ENCODE measurements at places on chromosomes 3 and 15.

DNA sequence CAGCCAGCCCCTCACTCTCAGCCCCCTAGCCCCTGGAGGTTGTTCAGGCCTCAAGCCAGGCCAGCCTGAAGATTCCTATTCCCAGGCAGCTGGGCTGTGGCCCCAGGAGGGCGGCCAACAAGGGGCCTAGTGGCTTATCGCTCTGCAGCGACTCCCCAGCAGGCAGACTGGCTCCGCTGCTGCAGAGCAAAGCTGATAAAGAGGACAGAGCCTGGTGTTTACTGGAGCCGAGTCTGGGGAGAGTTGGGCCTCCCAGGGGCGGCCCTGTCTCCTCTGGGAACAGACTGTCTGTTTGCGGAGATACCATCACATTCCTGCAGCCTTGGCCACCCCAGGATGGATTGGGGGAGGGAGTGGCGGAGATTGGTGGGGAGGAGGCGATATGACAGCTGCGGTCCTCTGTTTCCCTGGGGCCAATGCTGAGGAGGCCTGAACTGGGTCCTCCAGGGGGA, 22.4 kb upstream of the SMAD6 start:
- no peak for DNase-seq

DNA sequence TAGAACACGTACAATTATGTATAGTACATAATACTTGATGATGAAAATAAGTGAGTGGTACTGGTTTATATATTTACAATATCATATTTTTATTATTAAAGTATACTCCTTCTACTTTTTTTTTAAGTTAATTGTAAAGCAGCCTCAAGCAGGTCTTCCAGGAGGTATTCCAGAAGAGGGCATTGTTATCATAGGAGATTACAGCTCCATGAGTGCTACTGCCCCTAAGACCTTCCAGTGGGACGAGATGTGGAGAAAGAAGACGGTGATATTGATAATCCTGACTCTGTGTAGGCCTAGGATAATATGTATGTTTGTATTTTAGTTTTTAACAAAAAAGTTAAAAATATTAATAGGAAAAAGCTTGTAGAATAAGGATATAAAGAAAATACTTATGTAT, 40.3 kb upstream of the SCN5A start:
- no peak for DNase-seq

DNA sequence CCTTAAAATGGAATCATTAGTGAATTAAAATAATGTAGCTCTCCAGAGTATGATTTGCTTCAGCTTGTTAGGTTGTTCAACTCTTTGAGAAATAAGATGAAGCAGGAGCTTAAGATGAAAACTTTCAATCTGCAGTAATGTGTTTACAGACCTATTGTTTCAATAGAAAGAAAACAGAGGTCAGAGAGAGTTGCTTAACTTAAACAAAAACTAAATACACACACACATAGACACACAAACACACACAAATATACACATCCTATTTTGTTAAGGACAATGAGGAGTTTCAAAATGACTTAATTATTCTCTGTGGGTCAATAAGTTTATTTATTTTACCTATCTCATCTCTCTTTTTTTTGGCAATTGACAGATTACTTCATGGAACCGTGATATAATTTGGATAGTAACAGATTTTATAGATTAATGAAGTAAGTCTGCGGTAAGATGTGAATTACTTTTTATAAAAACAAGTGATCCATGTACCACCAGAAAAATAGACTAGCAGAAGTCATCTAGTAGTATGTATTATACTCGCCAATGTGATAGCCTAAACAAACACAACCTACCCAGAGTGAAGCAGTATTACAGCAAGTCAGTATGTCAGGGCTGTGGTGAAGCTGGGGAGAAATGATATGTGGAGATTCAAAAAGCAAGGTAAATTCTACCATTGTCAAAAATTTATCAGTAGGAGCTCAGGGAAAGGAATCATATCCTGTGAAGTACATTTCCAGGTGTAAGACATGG, 76.7 kb upstream of the DCBLD2 start:
- no peak for DNase-seq

- no peak for DNase-seq
These were observed 11.0 kb downstream of the STARD5 start for GRCh38 chr15:81312790-81313543.

GRCh38 chr15:99486371-99487336, 79.1 kb upstream of the MEF2A start:
- no peak for DNase-seq

DNA sequence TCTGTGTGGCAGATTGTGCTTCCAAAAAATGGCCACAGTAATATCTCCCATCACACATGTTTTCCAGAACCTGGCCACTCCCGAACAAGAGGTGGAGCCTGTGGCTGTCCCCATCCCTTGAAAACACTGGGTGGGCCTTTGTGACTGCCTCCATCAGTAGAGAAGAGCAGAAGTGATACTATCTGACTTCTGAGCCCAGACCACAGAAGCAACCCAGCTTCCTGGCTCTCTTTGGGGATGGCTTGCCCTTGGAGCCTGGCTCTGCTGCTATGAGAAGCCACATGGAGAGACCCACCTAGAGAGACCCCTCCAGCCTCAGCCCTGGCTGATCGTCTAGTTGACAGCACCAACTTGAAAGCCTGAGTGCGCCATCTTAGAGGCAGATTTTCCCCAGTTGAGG, 39.8 kb upstream of the CMTM8 start:
- DNase-seq, result no peak

DNA sequence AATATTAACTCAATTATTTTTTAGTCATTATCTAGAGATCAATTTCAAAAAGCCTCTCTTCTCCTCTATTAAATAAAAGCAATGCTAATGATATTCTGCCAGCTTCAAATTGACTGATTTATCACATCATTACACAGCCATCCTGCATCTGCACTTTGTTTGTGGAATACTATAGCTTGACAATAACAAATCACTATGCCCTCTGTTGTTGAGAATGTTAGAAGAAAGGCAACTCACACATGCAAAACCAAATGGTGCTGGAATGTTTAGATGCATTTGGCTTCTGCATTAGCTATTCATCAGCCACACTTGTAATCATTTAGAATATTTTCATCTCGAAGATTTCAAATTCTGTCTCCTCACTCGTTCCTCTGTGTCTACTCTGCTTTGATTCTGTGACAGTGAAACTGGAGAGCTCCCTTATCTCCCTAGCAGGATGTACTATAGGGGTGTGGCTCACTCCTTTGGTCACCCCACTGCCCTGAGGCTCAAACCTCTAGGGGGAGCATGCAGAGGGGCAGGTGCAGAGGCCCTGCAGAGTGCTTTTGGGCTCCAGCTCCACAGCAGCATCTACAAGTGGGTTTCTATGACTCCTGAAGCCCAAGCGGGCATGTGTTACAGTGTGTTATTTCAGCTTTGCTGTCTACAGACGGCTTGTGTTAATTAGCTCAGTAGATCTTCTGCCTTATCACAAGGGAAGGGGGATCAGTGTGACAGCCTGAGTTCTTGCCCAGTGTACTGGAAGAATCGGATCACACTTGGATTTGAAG, 454.1 kb upstream of the BCHE start:
- no peak for DNase-seq

DNA sequence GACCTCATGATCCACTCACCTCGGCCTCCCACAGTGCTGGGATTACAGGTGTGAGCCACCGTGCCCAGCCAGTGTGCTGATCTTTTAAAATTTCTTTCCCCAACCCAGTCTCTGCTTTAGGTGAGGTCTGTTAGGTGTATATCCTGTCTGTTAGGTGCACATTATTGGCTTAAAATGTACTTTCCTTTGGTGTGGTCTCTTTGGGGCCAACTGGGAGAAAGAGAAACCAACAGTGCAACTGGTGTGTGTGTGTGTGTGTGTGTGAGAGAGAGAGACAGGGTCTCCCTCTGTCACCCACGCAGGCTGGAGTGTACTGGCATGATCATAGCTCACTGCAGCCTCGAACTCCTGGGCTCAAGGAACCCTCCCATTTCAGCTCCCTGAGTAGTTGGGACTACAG, 50.3 kb upstream of the GNB5 start:
- no peak for DNase-seq

GRCh38 chr15:76150513-76150912, 90.7 kb downstream of the TMEM266 start:
- no peak for DNase-seq

DNA sequence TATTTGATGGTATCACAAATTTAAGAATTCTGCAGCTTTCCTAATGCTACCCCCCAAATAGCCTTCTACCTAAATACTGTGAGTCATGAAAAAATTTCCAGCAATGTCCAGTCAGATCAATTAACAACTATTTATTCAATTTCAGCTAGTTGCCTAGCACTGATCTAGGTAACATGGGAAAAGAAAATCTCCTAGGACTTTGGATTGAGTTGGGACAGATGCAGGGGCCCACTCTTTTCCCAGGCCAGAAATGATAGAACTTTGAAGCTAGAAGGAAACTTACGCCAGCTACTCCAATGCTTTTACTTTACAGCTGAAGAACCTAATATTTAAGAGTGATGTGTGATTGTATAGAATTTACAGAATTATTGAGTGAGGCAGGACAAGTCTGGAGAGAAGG, 196.3 kb downstream of the FMN1 start:
- DNase-seq, result no peak

GRCh38 chr3:162719684-162720341, 1223.2 kb downstream of the OTOL1 start:
- DNase-seq, result no peak

GRCh38 chr15:92430069-92430440, 36.4 kb downstream of the ST8SIA2 start:
- DNase-seq, result no peak

GRCh38 chr3:61955483-61955882, 394.1 kb downstream of the PTPRG start:
- DNase-seq, result no peak

GRCh38 chr15:98802187-98802586, 153.8 kb downstream of the IGF1R start:
- no peak for DNase-seq

- no peak for DNase-seq
These were observed 1.7 kb upstream of the TLR9 start for GRCh38 chr3:52227117-52227516.

GRCh38 chr3:52880047-52880446, 17.3 kb downstream of the STIMATE start:
- no peak for DNase-seq

DNA sequence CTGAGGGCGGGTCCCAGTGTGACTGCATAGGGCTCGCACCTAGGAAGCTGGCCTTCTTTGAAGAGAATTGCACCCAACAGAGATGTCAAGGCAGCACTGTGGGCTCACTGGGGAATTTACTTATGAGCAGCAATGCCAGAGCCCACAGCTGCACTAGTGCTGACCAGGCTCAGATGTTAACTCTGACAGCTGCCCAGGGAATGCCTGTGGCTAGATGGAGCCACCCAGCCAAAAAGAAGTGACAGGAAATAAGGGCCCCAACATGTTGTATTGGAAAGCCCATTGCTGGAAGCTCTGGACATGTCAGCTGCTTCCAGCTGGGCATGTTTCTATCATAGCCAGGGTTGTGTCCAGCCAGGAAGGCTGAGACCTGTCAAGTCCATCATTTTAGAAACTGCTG, 90.9 kb upstream of the ZNF280D start:
- DNase-seq, result no peak

GRCh38 chr3:155984791-155985417, 114.5 kb downstream of the GMPS start:
- no peak for DNase-seq

GRCh38 chr15:56361987-56362386, 3.2 kb upstream of the TEX9 start:
- no peak for DNase-seq

DNA sequence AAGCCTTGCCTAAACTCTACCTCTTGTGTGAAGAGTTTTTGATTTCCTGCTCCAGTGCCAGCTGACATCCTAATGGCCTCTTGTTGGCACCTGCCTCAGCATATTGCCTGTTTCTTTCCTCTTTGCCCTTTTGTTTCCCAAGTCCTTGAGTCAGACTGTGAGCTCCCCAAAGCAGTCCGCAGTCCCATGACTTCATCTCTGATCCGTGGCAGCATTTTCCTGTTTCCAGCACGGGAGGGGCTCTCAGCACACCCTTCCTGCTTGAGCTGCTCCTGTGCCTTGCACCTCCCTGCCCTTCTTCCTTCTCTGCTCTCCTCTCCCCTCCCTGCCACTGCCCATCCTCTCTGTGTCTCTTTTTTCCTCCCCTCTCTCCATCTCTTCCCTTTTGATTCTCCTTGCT, 179.6 kb downstream of the EPHB1 start:
- DNase-seq, result no peak

- DNase-seq, result peak; percentile 14
These were observed 792 bp downstream of the GABPB1 start for GRCh38 chr15:50353975-50354837.

DNA sequence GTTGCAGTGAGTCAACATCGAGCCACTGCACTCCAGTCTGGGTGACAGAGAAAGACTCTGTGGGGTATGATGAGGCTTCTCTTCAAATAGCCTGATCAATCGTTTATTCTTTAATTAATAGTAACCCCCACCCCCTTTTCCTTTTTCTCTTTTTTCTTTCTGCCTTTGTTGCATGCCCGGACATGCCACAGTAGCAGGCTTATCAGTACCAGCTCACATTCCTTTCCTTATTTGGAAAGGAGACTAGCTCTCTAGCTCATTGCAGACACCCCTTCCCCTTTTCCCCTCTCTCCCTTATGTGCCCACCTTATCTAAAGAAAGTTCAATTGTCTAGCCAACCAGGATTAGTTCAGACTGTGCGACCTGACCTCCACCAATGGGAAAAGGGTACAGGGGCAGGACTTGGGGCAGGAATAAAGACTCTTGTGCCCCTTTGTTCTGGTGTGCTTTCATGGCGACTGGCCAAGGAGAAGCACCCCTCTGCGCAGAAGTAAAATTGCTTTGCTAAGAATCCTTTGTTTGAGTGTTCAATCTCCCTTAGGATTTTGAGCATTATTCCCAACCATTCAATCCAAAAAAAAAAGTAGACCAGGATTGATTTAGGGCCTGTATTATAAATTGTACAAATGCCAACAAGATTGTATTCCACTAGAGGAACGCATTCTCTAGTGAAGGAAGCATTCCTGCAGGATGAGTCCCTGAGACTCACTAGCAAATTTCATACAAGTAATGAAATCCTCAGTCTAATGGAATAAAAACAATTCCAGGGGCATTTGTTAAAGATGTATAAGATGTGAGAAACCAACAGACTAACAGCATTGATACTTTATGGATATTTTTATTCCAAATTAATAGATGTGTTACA, 95.8 kb upstream of the SNRPN start:
- no peak for DNase-seq

- DNase-seq, result no peak
These were observed 79.2 kb downstream of the FOXB1 start for GRCh38 chr15:60083318-60083717.

GRCh38 chr3:145739926-145740325, 421.1 kb downstream of the PLOD2 start:
- DNase-seq, result no peak

- DNase-seq, result no peak
These were observed 475.4 kb upstream of the CNTN3 start for GRCh38 chr3:75089841-75090240.

GRCh38 chr15:55108858-55109518, 87.8 kb downstream of the RSL24D1 start:
- DNase-seq, result no peak
